HFFc6 (cell line): ENCODE measurements at places on chromosomes 13 and 19.

DNA sequence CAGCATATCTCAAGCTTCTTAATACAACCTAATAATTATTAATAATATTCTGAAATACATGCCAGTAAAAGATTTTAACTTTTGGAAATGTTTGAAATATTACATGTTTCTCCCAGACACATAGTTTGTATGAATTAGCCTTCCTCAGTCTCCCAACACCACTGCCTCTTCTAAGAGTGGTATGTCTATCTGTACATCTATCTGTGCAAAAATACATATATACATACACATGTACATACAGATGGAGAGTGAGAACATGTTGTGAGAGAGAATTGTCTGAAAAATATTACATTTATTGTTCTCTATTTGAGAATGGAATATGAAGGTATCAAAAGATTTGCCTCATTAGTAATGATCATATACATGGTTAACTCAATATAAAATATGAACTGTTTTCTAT, 1567.2 kb upstream of the PRR20A start:
- DNase-seq, result no peak

- DNase-seq, result no peak
These were observed 18.6 kb upstream of the ZNF816 start for GRCh38 chr19:52981329-52981728.

- DNase-seq, result peak; percentile 98
These were observed 1.2 kb upstream of the GPX4 start for GRCh38 chr19:1102407-1103131.

DNA sequence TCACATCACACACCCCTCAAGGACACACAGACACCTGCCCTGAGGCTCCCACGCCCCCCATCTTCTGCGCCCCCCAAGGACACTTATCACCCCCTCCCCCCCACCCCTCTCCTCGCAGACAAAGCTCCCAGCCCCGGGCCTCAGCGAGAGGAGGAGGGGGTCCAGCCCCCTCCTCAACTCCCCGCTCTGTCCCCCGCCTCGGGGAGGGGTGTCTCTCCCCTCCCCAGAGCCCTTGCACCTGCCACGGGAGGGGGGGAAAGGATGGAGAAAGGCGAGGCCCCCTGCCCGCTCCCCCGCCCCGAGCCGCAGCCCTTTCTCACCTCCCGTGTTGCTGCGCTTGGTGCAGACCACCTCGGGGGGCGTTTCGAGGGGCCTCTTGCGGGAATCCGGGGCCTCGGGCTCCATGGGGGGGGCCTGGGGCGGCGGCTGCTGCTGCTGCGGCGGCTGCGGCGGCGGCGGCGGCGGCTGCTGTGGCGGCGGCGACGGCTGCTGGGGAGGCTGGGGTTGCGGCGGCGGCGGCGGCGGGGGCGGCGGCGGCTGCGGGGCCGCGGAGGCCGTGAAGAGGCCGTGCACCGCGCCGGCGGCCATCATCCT, 621 bp downstream of the NOVA2 start:
- no peak for DNase-seq

DNA sequence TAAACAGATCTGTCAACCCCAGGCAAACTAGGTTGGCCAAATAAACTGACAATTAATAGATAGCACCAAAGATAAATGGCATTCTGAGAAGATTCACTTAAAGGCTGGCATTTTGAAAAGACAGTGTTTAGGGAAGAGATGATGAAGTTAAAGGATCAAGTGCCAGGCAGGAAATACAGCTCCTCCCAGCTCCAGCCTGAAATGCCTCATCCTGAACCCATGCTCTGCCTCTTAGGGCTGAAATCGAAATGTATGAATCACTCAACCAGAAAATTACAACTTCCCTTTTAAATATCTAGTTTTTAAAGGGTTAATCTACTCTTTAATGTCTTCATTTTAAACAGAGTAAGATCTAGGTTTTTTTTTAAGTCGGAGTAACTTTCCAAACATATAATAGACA, 171.2 kb upstream of the UBL3 start:
- DNase-seq, result peak; percentile 17

- peak; percentile 13 for DNase-seq
These were observed at the start of gene GSX1 for GRCh38 chr13:27792393-27793218. Gene GSX1, plus strand, starts transcription at chr13:27792483. Its CDS starts 208 bp downstream, at chr13:27792691.

- no peak for DNase-seq
These were observed 159.6 kb downstream of the GGACT start for GRCh38 chr13:100428986-100429385.

DNA sequence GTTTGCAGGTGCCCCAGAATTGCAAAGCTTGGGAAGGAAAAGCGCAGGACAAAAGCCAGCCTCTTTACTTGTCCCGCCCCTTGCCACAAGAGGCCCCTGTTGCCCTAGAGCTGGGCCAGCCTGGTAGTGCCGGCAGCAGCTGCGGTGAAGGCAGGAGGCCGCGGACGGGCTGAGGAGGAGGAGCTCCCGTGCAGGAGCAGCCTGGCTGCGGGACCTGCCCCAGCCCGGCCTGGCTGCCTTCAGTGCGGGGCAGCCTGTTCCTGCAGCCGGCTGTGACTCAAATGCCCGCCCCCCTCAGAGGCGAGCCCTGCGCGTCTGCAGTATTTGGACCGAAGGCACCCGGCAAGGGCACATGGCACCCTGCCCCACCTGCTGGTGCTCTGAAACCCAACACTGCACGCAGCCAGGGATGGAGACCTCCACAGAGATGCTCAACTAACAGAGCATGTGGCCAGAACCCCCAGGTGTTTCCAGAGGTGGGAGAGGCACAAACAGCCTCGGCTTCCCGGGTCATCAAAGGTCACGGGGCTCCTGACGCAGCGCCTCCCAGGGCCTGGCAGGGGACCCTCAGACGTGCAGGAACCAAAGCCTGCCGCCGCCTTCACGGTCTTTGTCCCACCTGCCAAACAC, 29.7 kb downstream of the NAXD start:
- peak; percentile 71 for DNase-seq

GRCh38 chr19:30549151-30549550, 177.0 kb downstream of the ZNF536 start:
- DNase-seq, result no peak

DNA sequence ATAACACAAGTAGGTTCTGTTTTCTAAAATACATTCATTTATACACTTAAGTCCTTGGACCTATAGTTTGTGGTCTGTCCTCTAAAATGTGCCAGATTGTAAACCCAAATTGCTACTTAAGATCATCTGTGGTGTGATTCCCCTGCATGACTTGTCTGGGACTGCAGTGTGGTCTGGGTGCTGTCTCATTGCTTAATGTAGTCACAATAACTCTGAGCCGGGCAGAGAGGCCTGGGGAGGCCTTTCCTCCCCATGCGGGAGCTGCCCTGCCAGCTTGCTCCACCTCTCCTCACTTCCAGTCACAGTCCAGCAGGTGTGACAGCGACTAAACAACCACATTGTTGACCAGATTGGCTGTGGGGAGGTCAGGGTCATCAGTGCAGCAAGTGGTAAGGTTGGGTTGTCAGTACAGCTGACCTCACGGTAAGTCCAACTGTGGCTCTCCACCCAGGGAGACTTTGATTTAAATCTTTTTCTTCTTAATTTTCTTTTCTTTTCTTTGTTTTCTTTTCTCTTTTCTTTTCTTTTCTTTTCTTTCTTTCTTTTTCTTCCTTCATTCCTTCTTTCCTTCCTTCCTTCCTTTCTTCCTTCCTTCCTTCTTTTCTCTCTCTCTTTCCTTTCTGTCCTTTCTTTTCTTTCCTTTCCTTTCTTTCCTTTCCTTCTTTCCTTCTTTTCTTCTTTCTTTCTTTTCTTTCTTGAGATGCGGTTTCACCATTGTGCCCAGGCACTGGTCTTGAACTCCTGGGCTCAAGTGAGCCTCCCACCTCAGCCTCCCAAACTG, 4.4 kb upstream of the TUBA3C start:
- DNase-seq, result no peak

GRCh38 chr13:28955264-28955966, 135.3 kb downstream of the MTUS2 start:
- DNase-seq, result no peak

DNA sequence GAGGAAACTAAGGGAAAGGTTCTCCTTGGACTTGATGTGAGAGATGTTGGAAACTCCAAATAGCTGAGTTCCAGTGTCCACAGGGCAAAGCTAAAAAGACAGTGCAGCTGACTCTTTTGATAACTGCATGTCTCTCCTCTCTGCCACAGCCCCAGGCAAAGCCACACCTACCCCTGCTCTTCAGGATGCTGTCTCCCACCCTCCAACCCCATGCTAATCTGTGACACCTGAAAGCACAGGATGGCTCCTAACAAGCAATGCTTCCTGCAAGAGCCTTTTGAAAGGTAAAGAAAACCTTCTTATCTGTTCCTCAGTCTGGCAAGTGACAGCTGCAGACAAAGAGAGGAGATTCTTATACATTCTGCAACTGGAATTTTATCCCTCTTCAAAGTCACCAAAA, 14.5 kb downstream of the SLC46A3 start:
- DNase-seq, result no peak

DNA sequence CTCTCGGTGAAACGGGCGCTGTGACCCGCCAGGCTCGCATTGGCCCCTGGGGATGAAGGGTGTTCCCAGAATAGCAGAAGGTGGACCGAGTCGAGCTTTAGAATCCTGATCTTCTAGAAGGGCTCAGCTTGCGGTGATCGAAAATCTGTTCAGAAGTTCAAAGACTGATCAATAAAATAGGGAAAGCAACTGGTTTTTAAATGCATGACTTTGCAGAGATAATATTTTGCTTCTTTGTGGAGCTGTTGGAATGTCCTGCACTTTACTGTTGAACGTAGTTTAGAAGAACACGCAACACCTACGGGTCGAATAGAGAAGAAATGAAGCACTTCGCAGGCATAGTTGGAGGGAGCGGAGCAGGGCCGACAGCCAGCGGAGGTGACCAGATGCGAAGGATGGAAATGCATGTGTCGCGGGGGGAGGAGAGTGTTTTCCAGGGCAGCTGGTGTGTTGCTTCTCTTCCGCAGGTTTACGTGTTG, 766 bp downstream of the CEBPG start:
- no peak for DNase-seq

GRCh38 chr13:39765801-39766463, 110.5 kb downstream of the COG6 start:
- DNase-seq, result no peak

DNA sequence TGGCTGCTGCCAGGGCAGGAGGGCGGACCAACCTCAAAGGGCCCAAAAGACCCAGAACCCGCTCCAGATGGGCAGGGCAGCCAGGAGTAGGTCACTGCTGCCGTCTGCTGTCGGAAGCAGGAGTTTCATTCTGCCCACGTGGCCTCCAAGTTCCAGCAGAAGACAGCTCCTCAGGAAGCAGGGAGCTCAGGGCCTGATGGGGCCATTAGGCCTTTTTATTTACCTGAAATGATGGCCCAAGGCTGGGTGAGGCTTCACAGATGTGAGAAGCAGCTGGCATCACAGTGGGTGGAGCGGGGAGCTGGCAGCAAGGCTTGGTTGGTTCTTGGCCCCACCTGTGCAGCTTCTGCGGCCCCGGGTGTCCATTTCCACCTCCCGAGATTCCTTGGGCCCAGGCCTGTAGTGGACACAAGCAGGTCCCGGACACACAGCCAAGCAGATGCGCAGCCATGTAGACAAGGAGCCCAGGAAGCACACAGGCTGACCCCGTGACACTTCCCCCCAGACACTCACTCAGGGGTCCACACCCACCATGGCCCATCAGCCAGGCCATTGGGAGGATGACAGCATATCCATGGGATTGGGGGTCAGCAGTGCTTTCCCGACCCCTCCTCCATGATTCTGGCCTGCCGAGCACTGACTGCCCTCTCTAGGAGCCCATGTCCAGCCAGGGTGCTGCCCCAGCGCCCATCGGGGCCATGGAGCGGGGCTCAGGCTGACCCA, 26.4 kb downstream of the C13orf46 start:
- DNase-seq, result peak; percentile 46

- no peak for DNase-seq
These were observed 10.0 kb downstream of the MTIF3 start for GRCh38 chr13:27440408-27440807.

GRCh38 chr13:70363991-70364390, 255.7 kb upstream of the KLHL1 start:
- DNase-seq, result no peak

DNA sequence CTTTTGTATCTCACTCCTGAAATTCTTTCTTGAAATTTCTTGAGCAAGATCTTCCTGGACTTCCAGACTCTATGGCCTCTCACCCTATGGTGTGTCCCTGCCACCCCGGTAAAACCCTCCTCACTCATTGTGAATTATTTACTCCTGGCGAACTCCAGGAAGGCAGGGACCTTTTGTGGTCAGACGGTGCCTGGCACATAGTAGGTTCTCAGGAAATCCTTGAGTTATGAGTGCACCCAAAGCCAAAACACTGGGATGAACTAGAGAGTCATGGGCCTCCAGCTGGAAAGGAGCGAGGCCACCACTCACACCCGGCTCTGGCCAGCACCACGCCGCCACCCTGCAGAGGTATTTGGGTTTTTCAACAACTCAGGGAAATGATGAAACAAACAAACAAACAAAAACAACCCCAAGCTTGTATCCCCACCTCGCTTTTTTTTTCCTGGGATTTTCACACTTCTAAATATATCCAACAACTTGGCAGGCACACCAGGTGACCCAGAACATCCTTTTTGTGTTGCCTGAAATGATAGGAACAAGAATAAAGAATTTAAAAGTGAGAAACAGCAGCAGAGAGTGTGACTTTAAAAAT, 11.2 kb downstream of the HPN start:
- DNase-seq, result no peak

DNA sequence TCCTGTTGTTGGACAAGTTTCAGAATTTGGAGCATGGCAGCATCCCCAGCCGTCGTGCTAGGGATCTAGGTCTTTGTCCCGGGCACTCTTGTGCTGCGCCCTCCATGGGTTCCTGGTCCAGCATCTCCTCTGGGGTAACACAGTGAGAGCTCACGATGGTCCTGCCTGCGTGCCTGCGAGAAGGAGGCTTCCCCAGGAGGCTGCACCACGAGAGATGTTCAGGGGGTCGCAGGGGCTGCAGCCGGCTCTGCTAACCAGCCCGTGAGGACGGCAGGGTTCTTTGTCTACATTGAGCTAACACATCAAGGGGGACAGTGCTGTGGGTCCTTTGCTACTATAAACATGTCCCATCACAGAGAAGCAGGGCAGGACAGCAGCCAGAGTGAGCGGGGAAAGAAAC, 103.9 kb upstream of the SOX1 start:
- DNase-seq, result no peak

DNA sequence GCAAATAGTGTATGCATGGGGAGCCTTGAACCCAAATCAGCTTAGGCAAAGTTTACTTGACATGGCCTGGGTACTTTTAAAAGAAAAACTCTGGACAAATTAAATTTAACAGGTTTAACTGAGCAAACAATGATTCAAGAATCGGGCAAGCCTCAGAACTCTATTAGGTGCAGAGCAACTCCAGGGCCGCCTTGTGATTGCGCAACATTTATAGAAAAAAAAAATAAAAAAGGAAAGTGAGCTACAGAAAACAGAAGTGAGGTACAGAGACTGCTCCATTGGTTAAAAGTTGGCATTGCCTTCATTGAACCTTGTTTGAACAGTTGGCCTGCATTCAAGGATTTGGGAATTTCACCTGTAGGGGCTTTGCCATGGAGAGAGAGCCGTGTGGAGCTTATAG, 421.0 kb upstream of the TSHZ3 start:
- no peak for DNase-seq

GRCh38 chr19:10742476-10742875, 24.6 kb downstream of the DNM2 start:
- no peak for DNase-seq

DNA sequence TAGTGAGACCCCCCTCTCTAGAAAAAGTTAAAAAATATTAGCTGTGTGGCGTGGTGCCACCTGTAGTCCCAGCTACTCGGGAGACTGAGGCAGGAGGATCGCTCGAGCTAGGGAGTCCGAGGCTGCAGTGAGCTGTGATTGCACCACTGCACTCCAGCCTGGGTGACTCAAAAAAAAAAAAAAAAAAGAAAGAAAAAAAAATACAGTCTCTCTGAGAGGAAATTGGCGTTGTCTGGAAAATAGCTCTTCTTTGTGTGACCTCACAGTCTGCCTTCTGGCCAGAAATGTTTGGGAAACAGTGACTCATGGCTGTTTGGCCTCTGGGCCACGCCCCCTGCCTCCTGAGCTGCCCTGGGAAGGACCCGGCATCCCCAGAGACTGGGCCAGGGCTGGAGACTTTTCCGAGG, 10.7 kb downstream of the MARCHF2 start:
- DNase-seq, result peak; percentile 97
